ENCODE measurements at places on chromosomes 16 and 17.

- no peak for DNase-seq
These were observed 385.8 kb upstream of the RBFOX1 start for GRCh38 chr16:6946802-6947201.

- no peak for DNase-seq
These were observed 70.3 kb upstream of the NOL11 start for GRCh38 chr17:67647482-67647881.

DNA sequence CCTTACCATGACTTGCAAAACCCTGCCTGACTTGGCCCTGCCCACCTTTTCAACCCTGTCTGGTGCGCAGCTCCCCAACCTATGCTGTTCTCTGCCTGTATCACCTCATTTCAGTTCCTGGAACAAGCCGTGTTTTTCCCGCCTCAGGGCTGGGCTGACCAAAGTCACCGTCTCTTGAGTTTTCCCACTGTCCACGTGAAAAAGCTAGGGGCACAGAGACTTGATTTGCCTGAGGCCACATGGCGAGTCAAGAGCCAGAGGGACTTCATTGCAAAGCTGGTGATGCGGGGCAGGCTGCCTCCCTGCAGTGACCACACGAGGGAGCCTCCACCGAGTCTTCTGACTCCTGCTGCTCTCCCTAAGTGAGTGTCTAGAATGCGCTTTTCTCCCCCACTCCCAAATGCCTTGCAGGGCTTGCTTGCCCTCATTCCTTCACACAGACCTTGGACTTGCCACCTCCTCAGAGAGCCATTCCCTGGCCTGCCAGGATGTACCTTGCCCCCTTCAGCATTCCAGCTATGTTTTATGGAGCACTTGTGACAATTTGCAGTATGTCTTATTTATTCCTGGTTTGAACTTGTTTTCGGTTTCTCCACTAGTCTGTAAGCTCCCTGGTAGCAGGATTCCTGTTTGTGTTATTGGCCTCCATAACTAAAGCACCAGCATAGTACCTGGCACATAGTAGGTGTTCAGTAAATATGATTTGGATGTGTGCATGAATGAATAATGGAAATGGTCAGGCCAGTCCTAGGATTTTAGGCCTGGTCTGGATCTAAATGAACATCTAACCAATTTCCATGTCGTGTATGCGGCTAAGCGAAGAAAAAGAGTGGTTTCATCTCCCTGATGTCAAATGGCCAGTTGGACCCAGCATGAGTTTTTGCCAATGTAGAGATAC lies 252.3 kb downstream of the SNX29 start:
- no peak for DNase-seq

DNA sequence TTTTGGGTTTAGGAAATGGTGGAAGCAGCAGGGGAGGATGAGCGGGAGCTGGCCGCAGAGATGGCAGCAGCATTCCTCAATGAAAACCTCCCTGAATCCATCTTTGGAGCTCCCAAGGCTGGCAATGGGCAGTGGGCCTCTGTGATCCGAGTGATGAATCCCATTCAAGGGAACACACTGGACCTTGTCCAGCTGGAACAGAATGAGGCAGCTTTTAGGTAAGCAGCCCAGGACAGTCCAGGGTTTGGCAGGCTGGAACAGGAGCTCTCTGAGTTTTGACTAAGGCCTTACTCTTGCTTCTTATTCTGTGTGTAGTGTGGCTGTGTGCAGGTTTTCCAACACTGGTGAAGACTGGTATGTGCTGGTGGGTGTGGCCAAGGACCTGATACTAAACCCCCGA lies 41.4 kb downstream of the SF3B3 start:
- no peak for DNase-seq

DNA sequence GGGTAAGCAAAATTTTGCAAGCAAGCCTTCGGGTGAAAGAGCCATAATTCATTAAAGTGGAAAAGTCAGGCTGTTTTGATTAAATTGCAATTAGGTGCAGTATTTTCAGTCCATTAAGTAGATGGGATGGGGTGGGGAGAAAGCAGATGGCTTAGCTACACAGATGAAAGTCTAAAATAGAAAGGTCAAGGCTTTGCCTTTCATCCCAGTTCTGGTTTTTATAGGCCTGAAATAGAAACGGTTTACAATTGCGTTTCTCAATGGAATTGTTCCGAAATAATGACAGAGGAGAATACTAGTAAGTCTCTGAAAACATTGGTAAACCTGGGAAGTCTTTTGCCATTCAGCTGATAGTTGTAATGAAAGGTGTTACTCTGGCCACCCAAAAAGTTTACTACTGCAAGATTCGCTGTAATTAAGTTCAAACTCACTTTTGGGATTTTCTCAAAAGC lies 1.5 kb downstream of the PPM1E start:
- DNase-seq: no peak

GRCh38 chr17:27346228-27346899 lies 52.5 kb downstream of the WSB1 start:
- no peak for DNase-seq

- DNase-seq: no peak
These were observed 215.3 kb downstream of the ABCC12 start for GRCh38 chr16:47940466-47940865.

All from activated CD4-positive, alpha-beta T cell treated with anti-CD3 and anti-CD28 coated beads, Interleukin-2, amount 50 U/mL, for 4 hours (primary cell).